ENCODE measurements at places on chromosomes 6 and 20.

DNA sequence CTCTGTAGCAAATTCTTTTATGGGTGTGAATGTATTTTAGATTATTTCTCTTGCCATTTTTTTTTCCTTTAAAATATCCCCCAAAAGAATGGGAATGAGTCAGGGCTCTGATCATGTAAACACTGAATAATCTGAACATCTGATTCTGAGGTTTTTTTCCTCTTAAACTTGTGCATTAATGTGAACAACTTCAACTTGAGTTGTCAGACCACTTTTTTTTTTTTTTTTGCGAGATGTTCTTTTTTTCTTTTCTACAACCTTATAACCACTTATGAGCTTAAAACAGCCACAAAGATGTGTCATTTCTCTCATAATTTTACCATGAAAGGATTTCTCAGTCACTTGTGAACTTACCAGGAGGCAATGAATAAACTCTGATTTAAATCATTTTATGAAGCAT is 85.3 kb downstream of the TBC1D7 start:
- DNase-seq: no peak
- peaks cover 6% of the 10 kb centered on the region for H3K36me3 ChIP-seq
- no peak overlapping the region for H3K4me3 ChIP-seq
- peaks cover 27% of the 10 kb centered on the region for H3K27me3 ChIP-seq
- H3K4me1 ChIP-seq: no peaks in the 10 kb centered on the region
- H3K27ac ChIP-seq: no peak overlapping the region

DNA sequence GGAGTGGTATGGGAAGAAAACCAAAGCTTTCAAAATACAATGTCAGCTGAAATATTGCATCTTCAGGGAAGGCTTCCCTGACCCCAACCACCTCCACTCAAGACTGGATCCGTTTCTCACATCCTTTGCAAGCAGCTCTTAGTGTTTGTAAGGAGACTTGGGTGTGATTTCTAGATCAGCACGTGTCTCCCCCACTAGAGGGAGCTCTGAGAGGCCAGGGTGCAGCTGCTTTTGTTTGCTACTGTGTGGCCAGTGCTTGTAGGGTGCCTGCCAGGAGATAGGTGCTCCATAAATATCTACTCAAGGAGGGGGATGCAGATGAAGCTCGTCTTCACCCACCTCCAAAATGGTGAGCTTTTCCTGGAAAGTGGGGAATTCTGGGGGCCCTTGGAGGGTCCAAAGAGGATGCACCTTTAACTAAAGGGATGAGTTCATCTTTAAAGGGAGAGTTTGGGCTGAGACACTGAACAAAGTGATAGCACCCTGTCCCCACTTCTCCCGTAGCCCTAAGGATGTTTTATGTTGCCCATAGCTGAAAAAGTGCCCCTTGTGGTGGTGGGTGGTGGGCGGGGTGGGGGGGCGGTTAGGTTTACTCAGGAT is 52.6 kb upstream of the MAFB start:
- H3K4me3 ChIP-seq: no peak overlapping the region
- H3K36me3 ChIP-seq: no peaks in the 10 kb centered on the region
- DNase-seq: no peak
- H3K27me3 ChIP-seq: peaks cover 24% of the 10 kb centered on the region
- H3K27ac ChIP-seq: no peak overlapping the region

GRCh38 chr6:143872201-143872600 is 7.9 kb downstream of the ZC2HC1B start:
- H3K27me3 ChIP-seq: no peaks in the 10 kb centered on the region
- H3K36me3 ChIP-seq: peaks cover 4% of the 10 kb centered on the region
- no peak for DNase-seq
- no peak overlapping the region for H3K4me3 ChIP-seq

- H3K36me3 ChIP-seq: peaks cover 12% of the 10 kb centered on the region
- no peaks in the 10 kb centered on the region for H3K27me3 ChIP-seq
- DNase-seq: no peak
- H3K4me1 ChIP-seq: peaks cover 13% of the 10 kb centered on the region
- H3K4me3 ChIP-seq: no peak overlapping the region
These were observed 33.8 kb upstream of the MRPS10 start for GRCh38 chr6:42251500-42251899.

GRCh38 chr6:15748341-15748740 is 85.5 kb upstream of the DTNBP1 start:
- H3K27ac ChIP-seq: no peak overlapping the region
- DNase-seq: no peak
- H3K27me3 ChIP-seq: peaks cover 7% of the 10 kb centered on the region
- no peaks in the 10 kb centered on the region for H3K36me3 ChIP-seq

Measured in natural killer cell treated with Interleukin-12 subunit alpha and Interleukin-12 subunit beta and Interleukin-15 and Interleukin-18, amount 100 ng/mL, for 72 hours (primary cell).